ENCODE measurements at places on chromosomes 5 and 9.

GRCh38 chr9:80144406-80144805, 572.6 kb downstream of the TLE4 start:
- DNase-seq, result no peak

DNA sequence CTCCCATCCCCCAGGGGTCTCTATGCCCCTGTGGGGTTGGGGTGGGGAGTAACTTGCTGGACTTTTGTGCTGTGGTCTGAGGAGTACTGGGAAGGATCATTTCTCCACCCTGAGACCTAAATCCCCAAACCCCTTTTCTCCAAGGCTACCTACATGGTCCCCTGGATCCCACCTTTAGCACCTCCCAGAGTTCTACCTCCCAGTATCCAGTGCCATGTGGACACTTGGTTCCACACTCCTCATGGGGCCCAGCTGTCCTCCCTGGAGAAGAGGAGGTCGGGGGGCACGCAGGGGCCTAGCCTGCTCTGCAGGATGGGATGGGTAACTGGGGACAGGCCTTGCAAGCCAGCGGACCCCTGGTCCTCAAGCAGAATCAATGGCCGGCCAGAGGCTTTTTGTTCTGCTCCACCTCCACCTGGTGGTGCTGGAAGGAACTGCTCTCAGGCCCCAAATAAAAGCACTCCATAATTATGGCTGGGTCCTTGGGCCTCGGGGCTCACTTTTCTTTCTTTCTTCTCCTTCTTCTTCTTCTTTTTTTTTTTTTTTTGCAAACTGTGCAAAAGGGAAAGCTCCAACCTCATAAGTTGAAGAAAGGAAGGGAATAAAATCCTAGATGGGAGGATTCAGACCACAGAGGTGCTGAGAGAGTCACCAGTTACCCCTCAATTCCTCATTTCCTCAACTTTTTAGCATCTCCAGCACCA, 68.4 kb downstream of the PSD2 start:
- DNase-seq, result peak; percentile 70

- DNase-seq, result no peak
Measured at GRCh38 chr5:99019812-99020697, 91.2 kb upstream of the CHD1 start.

DNA sequence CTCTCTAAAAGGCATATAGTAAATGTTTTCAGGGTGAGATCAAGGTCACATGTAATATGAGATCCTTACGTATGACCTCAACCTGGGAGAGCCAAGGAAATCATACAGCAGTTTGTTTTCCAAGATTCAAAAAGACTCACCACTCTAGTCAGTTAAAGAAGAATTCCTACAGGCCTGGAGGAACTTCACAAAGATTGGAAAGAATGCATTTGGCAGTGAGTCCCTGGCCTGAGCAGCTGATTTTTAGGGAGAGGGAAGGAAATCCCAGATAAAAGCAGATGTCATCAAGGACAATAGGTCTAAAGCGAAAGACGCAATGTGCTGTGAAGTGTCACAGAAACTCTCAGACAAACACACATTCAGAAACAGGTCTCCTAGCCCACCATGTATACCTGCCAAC, 424.0 kb upstream of the ZNF462 start:
- DNase-seq, result peak; percentile 14

DNA sequence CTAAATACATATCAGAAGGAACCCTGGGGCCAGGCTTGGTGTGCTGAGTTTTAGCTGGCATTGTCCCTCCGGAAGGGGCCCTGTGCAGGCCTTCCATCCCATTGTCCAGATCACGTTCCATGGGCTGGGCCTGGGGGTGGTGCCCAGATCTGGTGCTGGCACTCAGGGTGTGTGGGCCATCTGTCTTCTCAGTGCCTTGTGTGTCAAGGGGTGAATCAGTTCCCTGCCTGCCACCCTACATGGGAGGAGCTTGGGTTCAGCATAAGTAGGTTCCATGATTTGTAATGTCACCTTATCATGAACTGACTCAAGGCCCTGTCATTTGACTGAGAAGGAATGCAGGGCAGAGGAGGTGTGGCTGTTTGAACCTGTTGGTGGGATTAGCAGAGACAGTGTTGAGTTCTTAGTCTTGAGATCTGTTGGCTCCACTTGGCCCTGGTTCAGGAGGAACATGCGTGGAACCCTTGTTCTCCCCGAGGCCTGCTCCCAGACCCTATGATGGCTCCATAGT, 176.8 kb downstream of the MACROH2A1 start:
- no peak for DNase-seq

DNA sequence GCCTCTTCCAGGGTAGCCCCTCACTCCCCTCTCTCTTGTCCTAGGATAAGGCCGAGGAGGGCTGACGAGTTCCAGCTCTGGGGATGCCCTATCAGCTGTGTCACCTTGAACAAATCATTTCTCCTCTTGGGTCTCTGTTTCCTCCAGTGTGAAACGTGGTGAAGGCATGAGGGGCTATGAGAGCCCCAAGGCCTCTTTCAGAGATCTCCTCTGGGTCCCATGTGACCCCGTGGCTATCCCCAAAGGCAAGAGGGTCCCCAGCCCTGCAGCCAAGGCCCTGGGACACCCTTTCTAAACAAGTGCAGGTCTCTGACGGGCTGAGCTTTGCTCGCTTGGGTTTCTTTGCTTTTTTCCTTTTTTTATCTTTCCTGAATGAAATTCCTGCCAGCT, 25.5 kb upstream of the SPTLC1 start:
- DNase-seq, result no peak

- DNase-seq, result no peak
Measured at GRCh38 chr5:82560561-82560960, 282.4 kb upstream of the RPS23 start.

DNA sequence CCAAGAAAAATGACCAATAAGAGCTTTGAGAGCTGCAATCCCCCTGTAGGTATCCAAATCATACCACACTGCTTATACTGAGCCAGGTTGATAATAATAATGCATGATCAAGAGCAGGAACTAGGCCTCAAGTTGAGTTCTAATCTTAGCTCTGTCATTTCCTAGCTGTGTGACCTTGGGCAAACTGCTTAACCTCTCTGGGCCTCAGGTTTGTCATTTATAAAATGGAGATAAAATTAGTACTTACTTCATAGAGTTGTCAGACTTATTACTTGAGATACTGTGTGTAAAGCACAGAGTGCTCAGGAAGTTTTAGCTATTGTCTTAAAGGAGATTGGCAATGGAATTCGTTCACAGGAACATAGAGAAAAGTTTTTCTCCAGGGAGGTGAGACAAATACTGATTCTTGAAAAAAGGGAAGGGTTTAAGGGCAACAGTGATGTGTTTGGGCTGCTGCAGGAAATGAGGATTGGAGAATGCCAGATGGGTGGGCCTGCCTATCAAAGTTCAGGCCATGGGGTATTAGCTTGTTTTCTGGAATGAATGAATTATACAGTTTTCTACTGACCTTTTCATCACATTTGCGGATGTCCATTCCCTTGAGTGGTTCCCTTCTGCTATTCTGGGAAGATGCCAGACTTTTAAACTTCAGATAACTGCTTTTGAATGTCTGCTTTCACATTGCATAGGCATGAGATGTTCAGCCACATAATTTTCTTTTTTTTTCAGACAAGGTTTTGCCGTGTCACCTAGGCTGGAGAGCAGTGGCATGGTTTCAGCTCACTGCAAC, 10.2 kb upstream of the ATP6V0E1 start:
- peak; percentile 88 for DNase-seq

- DNase-seq, result no peak
Measured at GRCh38 chr5:126066836-126067235, 356.4 kb upstream of the GRAMD2B start.

- no peak for DNase-seq
Measured at GRCh38 chr5:68924481-68925145, 169.2 kb upstream of the SLC30A5 start.

GRCh38 chr5:137438932-137439331, 60.2 kb downstream of the SPOCK1 start:
- DNase-seq, result no peak

- no peak for DNase-seq
Measured at GRCh38 chr5:43533646-43534045, 18.7 kb upstream of the C5orf34 start.

- DNase-seq, result peak; percentile 71
Measured at GRCh38 chr5:37721447-37721871, 118.4 kb downstream of the GDNF start.

GRCh38 chr5:66724349-66725139, 128.4 kb downstream of the MAST4 start:
- no peak for DNase-seq

DNA sequence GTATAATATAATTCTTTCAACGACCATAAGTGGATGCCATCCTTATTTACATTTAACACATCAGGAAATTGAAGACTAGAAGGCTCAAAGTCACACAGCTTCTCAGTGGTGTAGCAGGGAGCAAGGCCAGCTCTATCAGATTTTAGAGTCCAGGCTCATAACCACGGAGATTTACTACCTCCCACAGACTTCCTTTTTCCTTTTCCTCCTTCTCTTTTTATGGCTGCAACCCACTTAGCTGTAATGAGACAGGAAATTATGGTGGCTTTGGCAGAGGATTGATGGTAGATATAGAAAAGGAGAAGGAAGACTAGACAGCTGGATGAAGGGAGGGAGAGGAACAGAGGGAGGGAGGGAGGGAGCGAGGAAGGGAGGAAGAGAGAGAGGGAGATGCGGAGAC, 47.4 kb downstream of the SPEF2 start:
- DNase-seq, result no peak

DNA sequence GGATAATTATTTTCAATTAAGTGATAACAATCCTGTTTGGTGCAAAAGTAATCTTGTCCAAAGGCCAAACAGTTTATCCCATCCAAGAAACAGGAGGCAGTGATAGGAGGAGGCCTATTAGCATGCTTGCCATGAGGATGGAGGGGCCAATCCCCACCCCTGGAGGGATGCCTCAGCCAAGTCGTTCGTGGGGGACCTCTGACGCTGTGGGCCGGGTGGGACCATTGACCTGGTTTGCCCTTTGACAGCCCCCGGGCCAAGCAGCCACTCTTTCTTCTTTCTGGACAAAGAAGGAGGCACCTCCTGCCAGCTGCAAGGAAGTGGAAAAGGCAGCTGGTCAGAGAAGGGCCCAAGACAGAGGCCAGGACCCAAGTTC, 39.5 kb upstream of the GRHPR start:
- no peak for DNase-seq
